ENCODE measurements at places on chromosomes 16 and 17. TPM values are rescaled to one million over a fixed set of nuclear protein-coding genes. Genes with fewer than 3 reads are reported as not detected.

The WNT9B gene
- not detected for total RNA-seq

The HSD17B2 gene
- 4.4 TPM for total RNA-seq

The SHISA9 gene
- total RNA-seq, result 0.10 TPM

The EME2 gene
- 7.3 TPM for total RNA-seq

The EIF5A gene
- total RNA-seq, result 1,578 TPM

The SYT17 gene
- total RNA-seq, result 1.0 TPM

The G6PC1 gene
- total RNA-seq, result not detected

- DNase-seq, result no peak
Observed at GRCh38 chr17:53979991-53980390, 157.3 kb downstream of the KIF2B start.

GRCh38 chr16:34803683-34804416 lies 1344.4 kb downstream of the TP53TG3F start:
- DNase-seq, result no peak

GRCh38 chr16:76500006-76500405 lies 222.8 kb downstream of the CNTNAP4 start:
- no peak for DNase-seq

- no peak for DNase-seq
Observed at GRCh38 chr16:70803319-70803718, 2.4 kb upstream of the VAC14 start.

DNA sequence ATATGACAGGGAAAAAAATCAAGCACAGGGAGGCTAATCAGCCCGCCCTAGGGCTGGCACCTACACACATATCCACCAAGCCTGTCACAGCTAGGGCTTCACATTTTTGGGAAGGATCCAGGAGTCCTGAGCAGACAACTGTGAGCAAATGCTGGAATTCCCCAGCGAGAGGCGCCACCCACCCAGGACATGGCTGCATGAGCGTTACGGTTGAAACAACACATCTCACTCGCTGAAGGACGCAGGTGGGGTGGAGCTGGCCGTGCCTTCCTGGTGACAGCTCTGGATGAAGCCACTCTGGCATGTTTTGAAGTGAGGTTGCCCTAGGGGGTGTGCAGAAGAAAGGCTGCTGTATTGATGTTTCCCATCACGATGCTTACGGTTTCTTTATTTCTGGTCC lies 315.1 kb upstream of the EEF2KMT start:
- DNase-seq, result no peak

- peak; percentile 10 for DNase-seq
Observed at GRCh38 chr16:77690416-77690815, 31.9 kb upstream of the NUDT7 start.

DNA sequence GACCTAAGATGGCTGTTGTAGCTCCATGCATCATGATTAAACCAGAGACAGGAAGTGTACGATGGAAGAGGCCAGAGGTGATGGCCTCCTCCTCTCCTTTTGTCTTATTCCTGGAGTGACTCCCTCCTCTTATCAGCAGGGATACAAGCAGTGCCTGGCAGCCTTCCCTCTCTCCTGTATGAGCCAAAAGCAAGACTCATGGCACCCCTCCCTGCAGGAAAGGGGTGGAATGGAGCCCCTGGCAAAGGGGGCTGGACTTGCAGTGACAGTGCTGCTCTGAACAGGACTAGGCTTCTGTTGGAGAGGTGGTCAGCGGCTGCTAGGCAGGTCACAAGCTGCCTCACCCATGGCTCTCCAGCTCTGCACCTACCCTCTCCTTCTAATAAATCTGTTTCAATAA lies 8.4 kb downstream of the TXNL4B start:
- no peak for DNase-seq

DNA sequence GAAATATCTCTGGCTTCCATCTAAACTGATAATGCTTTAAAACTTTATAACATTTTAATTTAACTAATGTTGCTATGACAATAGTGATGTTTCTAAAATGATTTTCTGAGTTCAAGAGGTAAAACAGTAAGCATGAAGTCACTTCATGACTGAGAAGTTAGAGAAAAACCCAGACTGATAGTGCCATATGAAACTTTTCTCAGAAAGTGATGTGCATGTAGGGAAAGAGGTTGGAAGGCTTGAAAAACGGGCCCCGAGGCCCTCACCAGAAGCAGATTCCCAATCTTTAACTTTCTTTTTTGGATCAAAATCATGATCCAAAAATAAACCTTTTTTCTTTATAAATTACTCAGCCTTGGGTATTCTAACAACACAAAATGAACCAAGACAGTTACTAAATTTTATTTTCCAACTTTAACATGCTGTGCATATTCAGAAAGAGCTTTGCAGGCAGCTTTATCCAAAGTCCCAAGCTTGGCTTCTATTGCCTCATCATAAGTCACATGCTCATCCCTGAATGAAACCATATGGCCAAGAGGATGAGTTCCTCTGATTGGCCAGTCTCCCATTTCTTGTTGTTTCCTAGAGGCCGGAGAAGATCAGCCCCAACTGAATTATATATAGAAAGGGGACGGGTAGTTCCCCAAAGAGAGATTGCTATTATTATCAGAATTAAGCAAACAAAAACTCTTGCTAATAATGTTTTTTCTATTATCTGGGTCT lies 357.6 kb upstream of the SALL1 start:
- no peak for DNase-seq

DNA sequence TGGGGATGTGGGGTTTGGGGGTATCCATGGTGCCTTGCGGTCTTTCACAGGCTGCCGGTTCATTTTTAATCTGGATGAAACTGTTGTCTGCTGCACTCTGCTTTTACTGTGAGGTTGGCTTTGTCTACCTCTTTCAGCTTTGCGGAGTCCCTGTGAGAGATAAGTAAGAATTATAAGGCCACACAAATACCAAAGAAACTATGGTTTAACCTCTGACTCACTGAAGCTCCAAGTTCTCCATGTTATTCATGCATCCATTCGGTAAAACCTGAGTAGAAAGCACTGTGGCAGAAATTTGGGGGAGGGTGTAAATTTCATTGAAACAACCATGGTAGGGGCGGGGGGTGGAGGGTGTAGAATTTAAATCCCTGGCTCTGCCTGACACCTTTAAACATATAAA lies 30.5 kb downstream of the KIAA0753 start:
- no peak for DNase-seq

GRCh38 chr16:31700530-31701388 lies 172.8 kb upstream of the ZNF267 start:
- DNase-seq, result peak; percentile 54

GRCh38 chr17:304461-304860 lies 48.1 kb downstream of the RPH3AL start:
- DNase-seq, result no peak

- DNase-seq, result no peak
Observed at GRCh38 chr16:85416228-85417109, 196.7 kb upstream of the GSE1 start.

- DNase-seq, result peak; percentile 89
Observed at GRCh38 chr16:81647527-81647926, 131.6 kb upstream of the PLCG2 start.

DNA sequence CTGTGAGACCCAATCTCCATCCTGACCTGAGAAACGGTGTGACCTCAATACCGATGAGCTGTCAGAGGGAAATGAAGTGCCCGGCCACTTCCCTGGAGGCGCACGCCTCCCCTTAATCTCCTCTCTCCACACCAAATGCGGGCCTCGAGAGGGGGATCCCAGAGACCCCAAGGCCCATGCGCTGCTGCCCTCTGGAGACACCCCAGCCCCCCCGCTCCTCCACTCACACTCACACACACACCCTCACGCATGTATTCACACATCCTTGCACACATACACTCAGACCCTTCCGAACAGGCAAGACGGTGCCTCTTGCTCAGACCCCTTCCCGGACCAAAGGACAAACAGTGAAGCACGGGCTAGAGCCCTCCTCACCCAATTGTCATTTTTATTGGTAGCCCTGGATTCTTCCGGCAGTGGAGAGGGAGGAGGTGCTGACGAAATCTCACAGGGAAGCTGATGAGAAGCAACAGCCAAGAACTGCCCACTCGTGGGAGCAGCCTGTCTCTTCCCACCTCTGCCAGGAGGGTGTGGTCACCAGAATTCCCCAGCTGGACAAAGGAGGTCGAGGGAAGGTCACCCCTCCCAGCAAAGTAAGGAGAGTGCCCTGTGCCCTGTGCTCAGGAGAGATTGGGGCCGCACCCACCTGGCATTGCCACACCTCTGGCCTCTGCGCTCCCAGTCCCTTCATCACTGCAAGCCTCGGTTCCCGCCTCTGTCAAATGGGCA lies 136.0 kb upstream of the TNRC6C start:
- no peak for DNase-seq

- DNase-seq, result no peak
Observed at GRCh38 chr16:22751104-22751667, 62.8 kb upstream of the HS3ST2 start.
